ENCODE measurements at places on chromosomes 16 and 17.

DNA sequence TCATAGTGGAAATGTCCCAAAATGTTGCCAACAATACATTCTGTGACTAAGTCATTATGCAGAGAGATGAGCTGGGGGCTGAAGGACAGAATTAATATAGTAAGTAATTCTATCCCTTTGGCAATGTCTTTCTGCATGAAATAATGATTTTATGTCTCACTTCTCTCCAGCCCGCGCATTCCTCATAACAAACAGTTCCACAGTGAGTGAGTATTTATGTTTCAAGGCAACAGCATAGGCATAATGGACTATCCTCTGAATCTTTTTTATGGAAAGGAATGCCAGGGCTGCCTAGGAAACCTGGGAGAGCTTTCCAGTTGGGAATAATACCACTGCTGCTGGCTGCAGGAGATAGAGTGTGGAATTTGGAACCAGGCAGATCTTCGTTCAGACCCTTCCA lies 477.7 kb downstream of the HS3ST4 start:
- no peak for DNase-seq

DNA sequence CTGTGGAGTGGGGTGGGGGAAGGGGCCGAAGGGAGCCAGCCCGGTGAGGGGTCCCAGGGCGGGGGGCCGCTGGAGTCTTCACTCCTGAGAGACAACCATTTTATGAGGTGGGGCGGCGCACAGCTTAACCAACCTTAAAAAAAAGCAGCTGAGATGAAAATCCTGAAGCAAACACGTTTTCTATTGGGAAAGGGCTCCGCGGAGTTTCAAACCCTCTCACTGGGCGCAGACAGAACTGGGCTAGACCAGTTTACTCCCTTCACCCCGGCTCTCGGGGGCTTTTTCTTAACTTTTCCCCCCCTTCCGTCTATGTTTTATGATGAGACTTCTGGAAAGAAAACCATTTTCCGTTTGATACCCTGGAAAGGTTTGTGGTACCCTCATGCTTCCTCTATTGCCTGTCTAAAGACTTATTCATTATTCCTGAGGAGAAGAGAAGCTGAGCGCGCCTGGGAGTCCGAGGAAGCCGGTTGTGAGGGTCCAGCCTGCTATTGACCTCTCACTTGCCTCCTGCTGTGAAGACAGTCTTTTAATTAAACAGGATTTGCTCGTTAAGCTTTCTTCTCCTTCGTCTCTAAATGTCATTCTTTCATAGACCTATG lies 482 bp upstream of the SSH2 start:
- DNase-seq: no peak

DNA sequence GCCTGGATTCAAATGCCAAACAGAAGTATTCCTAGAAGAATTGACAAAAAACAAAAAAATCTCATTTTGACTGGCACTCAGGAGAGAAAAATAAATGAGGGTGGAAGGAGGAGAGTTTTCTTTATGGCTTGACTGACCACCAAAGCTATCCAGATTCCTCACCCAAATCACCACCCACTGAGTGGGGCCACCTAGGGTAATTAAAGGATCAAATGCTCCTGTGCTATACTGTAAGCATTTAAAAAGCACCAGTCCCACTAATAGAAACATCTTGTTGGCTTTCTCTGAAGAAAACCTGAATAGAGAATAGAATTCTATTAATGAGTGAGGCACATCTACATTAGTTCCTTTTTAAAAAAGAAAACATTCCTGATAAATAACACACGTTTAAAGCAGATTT lies 163.3 kb downstream of the ANKFN1 start:
- no peak for DNase-seq

DNA sequence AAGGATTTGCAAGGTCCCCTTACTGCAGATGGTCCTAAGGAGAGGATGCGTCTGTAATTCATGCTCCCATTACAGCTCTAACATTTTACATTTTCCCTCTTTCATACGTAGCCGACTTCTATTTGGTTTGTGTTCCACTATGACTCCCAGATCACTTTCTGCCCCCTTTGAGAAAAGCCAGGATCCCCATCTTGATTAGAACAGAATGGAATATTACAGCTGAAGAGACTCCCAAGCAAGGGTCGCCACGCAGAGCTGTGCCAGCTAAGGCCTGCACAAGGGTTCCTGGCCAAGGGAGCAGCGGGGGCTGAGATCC lies 3.4 kb upstream of the CDT1 start:
- DNase-seq: no peak

DNA sequence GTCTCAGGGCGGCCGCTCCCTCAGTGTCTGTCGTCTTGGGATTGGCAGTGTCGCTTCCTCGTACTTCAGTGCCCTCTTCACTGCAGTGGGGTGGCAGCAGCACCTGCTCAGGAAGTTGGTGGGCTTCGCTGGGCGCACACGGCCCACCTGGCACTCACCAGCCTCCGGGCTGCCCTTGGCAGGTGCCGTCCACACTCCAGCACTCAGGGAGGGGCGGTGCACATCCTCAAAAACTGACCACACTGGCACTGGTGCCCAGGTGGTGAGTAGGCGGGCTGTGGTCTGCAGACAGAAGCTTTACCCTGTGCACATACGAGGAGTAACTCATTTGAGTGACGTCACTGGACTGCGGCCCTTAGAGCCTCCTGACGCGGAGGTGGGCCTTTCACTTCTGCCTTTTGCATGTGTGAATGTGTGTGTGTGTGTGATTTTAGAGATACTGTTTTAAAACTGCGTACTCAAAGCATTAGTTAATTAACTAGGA lies 94.6 kb downstream of the BANP start:
- DNase-seq: peak; percentile 9

DNA sequence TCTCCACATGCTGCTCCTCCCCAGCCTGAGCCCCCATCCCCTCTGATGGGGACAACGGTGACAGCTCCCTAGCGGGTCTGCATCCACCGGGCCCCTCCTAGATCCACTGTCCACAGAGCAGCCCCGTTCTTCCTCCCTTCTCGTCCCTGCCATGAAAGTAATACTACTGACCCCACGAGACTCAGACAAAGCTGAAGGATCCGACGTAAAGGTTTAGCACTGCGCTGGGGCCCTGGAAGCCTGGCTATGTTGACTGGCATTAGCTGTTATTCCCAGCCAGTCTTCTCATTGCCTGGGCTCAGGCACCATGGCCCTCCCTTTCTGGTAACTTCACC lies 30.7 kb downstream of the VAC14 start:
- DNase-seq: no peak

GRCh38 chr16:89912627-89913026 lies 6.0 kb upstream of the MC1R start:
- no peak for DNase-seq

- DNase-seq: no peak
Observed at GRCh38 chr17:70938336-70938735, 769.0 kb downstream of the KCNJ2 start.

GRCh38 chr17:28230011-28230410 lies 89.0 kb upstream of the TMEM97 start:
- DNase-seq: no peak

- DNase-seq: no peak
Observed at GRCh38 chr17:3865176-3865575, 19.1 kb upstream of the NCBP3 start.
